ENCODE measurements at places on chromosomes 2 and 18.

GRCh38 chr2:173198327-173198726, 122.7 kb downstream of the MAP3K20 start:
- no peak for DNase-seq

GRCh38 chr2:240455272-240455646, 19.8 kb downstream of the GPC1 start:
- DNase-seq = no peak

- no peak for DNase-seq
These were observed 195.1 kb upstream of the LRP1B start for GRCh38 chr2:142325870-142326269.

DNA sequence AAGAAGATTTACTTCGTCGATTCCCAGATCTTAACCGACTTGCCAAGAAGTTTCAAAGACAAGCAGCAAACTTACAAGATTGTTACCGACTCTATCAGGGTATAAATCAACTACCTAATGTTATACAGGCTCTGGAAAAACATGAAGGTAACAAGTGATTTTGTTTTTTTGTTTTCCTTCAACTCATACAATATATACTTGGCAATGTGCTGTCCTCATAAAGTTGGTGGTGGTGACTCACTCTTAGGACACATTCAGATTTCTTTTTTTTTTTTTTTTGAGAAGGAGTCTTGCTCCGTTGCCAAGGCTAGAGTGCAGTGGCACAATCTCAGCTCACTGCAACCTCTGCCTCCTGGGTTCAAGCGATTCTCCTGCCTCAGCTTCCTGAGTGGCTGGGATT, 26.8 kb downstream of the MSH2 start:
- peak; percentile 39 for DNase-seq

DNA sequence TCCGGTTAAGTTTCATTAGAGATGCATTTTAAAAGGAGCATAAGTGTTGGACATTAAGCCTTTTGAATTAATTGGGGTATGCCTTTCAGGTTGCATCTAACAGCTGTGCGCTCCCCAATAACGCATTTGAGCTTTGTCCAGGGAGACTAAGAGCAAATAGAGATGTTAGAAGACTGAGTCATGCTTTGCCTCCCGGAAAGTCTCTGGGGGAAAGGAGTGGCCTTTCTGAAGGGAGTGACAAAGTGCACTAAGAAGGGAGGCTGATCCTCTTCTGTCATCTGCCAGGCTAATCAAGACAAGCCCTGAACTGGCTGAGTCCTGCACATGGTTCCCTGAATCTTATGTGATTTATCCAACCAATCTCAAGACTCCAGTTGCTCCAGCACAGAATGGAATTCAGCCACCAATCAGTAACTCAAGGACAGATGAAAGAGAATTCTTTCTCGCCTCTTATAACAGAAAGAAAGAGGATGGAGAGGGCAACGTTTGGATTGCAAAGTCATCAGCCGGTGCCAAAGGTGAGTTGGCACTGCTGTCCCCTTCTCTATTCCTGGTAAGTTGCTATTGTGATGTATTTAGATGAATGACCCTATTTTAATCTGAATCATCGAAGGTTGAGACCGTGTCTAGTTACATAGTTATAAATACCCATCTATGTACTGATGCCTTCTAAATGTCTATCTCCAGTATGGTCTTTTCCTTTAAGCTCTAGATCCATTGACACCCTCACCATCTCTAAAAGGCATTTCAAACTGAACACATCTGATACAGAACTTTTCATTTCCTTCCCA, 12.1 kb downstream of the TTL start:
- no peak for DNase-seq
